GM18507 (cell line): ENCODE measurements at places on chromosomes 3 and 15.

DNA sequence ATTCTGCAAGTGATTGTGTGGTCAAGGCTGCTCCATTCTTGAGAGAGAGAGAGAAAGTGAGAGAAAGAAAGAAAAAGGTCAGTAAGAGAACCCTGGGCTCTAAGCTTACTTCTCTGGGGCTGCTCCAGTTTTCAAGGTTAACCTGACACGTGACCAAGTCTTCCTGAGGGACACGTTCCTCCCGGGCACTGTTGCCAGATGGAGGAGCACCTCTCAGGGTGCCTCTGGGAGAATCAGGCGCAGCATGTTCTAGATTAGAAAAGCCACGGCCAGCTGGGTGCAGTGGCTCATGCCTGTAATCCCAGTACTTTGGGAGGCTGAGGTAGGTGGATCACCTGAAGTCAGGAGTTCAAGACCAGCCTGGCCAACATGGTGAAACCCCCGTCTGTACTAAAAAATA, 60.8 kb downstream of the ITGA11 start:
- DNase-seq: no peak

DNA sequence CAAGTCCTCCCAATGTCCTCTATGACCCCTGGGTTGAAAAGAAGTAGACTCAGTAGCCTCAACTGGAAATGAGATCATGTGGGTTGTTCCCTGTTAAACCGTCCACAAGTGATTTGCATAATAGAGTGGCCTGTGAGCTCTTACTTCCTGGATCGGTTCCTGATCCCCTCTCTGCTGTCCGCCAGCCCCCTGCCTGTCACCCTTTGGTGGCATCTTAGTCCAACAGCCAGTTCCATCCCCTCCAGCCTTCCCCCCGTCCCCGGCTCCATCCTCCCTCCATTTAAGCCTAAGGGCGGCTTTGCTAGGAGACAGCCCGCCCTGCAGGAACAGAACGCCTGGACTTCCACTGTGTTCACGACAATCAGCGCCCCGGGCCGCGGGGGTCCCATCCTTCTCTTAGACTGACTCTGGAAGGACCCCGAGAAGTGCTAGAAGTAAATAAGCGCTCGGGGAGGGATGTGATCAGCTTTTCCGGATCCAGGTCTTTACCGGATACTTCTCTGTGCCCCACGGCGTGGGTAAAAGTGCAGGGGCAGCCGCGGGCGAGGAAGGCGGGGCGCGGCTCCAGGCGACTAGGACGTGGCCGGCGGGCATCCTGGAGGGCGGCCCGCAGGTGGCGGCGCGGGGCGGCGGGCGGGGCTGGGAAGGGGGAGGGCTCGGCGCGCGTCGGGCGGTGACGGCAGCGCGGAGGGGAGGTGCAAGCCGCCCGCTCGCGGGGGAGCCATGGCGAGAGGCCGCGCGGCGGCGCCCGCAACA, 51.2 kb upstream of the ULK4 start:
- DNase-seq: peak; percentile 67

GRCh38 chr3:121490161-121490560, 55.6 kb downstream of the POLQ start:
- DNase-seq: no peak

DNA sequence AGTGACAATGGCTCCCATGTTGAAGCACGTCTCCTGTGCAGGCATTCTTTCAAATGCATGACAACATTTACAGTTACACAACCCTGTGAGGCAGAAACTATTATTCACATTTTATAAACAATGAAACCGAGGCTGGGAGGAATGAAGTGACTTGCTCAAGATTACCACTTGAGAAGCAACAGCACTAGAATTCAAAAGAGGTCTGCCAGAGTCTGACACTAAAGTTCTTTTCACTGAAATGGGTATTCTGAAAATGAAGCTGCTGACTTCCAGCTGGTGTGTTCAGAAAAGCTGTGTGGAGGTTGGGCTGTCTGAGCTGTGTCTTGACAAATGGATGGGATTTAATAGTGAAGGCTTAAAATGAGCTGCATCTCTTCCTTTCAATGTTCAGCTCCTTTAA, 104.4 kb downstream of the THSD4 start:
- no peak for DNase-seq

- DNase-seq: no peak
Observed at GRCh38 chr3:136142592-136142991, 53.5 kb downstream of the MSL2 start.

DNA sequence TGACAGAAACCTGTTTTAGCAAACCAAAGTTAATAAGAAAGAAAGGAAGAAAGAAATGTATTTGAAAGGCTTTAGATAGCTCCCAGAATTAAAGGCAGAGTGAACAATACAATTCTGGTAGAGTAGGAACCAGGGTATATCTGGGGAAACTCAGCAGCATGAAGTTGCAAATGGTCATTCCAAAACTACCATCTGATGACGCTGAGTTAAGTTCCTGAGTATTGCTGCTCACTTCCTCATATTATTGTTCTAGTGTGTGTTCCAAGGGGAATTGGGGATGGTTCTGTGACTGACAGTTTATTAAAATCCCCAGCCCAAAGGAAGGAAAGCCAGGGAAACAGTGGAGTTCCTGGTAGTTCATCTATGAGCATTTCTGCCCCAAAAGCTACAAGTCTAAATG, 88.3 kb upstream of the FRMD4B start:
- DNase-seq: no peak

DNA sequence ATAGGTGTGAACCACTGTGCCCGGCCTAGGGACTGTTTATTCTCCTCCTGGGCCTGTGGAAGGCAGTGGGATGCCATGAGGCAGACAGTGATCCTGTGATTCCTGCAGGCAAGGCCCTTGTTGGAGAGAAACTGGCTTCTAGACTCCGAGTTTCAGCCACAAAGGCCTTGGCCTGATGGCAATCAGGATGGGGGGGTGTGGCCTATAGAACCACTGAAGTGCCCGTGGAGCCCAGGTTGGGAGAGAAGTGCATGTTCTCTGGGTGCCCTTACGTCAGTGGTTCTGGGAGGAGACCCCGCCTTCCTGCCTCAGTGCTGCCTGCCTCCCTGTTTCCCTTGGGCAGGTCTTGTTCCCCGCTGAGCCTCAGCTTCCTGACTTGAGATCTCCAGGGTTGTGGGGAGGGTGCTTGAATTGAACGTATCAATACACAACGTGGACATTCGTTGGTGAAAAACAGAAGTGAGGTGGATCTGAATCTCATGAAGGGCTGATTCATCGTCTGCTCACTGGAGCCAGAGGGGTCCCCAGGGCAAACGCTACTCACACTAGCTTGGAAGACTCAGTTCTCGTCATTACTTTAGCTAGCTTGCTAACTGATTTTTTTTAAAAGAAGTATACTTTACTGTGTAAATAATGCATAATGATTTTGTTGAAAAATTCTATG, 31.8 kb downstream of the IRAK2 start:
- DNase-seq: no peak

DNA sequence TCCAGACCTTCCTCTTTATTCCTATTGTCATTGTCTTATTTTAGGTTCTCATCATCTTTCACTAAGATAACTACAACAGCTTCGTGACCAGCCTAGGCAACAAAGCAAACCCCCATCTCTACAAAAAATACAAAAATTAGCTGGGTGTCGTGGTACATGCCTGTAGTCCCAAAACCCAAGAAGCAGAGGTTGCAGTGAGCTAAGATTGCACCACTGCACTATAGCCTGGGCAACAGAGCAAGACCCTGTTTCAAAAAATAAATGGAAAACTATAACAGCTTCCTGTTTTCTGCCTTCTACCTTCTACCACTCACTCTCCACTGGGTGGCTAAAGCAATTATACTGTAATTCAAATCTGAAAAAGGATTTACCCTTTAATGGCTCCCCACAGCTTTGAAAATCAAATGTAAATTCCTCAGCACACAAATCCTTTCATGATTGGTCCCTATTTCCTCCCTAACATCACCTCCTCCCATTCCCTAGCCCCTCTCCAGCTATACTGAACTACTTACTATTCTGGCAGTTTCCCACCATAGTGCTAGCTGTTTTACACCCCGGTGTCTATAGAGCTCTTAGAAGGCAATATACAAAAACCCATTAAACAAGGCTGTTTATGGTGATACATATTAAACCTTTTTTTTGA, 33.4 kb downstream of the LRRFIP2 start:
- DNase-seq: no peak

DNA sequence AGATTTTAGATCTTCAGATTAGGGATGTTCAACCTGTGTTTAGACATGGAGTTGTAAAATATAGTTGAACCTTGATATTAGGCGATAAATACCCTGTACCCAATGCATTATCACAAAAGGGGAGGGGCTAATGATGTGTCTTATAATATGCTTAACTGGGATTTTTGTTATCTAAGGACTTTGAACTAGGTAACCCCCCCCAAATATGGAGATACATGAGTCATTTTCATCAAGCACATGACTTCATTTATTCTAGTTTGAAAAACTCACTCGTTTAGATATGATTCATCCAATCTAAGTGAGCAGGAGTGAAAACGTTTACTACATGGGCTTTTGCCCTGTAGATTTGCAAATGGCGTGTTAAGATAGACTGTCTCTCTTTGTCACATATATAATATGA, 212.4 kb downstream of the IL5RA start:
- no peak for DNase-seq

DNA sequence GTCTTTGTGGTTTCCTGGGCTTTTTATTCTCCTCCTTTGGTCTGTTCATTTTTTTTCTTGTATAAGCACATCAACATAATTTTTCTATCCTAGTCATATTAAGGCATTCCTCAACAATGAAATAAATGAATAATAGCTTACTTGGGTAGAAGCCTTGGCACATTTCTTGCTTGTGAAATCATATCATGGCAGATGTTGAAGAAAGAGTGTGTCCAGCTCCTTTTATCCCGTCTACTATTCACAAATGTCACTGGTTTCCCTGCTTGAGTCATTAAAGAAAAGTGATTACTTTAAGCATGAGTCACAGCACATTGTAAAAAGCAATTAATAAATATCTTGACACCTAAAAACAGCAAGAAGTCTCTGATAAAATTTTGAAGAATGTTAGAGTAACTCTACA, 42.1 kb downstream of the MINAR1 start:
- no peak for DNase-seq

DNA sequence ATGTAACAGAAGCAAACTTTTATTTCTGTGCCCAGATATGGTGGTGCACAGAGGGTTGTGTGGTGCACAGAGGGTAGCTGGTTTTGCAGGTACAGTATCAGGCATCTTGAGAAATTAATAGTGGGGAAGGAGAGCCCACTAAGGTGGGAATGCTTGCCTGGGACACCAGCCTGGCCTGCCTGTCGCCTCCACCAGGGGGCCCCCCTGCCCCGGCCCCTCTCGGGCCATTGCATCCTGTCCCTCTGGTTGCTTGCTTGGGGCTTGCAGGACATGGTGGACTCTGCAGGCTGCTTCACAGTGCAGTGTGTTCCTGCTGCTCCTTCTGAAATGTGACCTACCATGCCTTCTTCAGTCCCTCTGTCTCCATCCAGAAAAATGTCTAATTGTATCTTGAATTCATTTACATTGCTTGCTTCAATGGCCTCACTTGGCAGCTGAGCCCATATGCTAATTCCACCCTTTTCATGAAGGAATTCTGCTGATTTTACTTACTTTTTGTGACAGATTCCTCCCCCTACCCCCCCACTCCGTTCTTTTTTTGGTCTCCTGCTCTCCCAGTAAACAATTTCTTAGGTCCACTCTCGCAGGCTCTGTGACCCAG, 73.6 kb downstream of the EEFSEC start:
- DNase-seq: peak; percentile 39

- no peak for DNase-seq
Observed at GRCh38 chr3:25441234-25441856, 13.3 kb downstream of the RARB start.

DNA sequence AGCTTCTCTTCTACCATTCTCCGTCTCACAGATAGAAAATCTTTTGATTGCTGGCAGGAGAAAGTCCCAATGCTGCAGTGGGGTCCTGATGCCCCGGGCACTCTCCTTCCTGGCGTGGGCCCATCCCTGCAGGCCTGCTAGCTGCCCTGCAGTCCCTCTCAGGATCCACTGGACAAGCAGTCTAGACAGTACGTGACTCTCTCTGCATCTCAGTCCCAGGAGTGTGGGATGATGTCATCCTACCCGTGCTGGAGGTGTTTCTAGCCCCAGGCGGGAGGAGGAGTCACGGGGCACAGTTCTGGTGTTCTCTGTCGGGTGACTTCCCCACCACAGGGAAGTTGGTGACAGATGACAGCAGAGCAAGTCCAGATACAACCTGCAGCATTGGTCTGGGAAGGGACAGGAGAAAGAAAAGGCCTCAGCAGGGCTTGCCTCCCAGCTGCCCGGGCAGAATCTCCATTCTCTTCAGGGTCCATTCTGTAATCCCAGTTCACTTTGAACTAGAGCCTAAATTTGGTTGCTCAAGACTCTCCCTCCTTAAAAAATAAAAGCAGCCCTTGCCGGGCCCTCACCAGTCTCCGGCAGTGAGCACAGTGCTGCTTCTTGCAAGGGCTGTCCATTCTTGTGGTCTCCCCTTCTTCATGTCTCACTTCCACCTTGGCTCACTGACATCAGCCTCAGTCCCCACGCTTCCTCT, 30.6 kb downstream of the SLC28A1 start:
- peak; percentile 68 for DNase-seq

- DNase-seq: no peak
Observed at GRCh38 chr3:25834346-25834745, 44.5 kb downstream of the OXSM start.

DNA sequence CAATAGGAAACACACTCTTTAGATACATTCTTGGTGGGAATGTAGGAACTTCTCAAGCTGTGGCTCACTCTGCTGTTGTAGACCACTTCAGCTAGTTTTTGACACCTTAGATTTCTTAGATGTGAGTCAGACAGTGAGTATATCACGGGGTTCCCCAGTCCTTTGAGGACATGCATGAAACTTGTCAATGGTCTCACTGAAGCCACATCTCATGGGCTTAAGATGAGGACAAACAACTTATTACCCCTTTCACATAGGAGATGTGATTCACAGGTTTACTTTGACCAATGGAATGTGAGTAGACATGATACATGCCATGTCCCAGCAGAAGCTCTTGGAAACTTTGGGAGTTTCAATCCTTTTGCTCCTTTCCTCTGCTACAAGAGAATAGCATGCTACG, 325.5 kb downstream of the CHST2 start:
- DNase-seq: no peak

DNA sequence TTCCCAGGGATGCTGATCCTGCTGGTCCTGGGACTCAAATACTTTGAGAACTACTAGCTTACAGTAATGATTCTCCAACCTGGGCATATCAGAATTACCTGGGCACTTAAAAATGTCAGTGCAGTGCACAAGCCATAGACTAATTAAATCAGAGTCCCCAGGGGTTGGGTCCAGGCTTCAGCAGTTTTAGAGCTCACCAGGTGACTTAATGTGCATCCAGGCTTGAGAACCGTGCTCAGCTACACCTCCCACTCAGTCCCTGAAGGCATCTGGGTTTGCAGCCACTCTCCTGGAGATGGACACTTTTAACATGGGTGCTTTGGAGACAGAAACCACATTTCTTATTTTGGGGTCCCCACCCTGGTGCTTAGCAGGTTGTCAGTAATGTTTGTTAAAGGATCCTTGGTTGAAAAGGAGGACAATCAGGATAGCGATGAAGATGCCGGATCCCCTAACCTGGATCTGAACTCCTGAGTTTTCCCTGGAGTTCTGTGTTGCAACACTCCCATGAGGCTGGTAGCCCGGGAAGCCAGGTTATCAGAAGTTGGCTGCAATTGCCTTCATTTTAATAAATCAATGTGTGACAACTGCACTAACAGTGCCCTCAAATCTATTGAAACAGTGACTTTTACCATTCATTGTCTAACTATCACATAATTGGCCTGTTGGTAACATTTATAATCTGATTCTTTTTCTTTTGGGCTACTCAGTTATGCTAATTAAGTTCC, 48.1 kb downstream of the BFSP2 start:
- DNase-seq: no peak
